Melanocyte of skin (primary cell): ENCODE measurements at places on chromosomes 1 and 21. TPM values are rescaled to one million over a fixed set of nuclear protein-coding genes. Genes with fewer than 3 reads are reported as not detected.

Gene C2CD4D
- 0.36 and 0.69 TPM in 2 replicates for total RNA-seq

Gene ALX3
- not detected in 2 replicates for total RNA-seq

Gene UBQLN4
- 16.0 and 22.8 TPM in 2 replicates for total RNA-seq

Gene MFN2
- 56.4 and 62.9 TPM in 2 replicates for total RNA-seq

Gene LRRC38
- total RNA-seq = not detected in 2 replicates

Gene RGS1
- 0.77 and 3.7 TPM in 2 replicates for total RNA-seq

Gene PKLR
- total RNA-seq = 0.33 TPM in 1 of 2 replicates, not detected in the other

Gene BRDT
- not detected in 2 replicates for total RNA-seq

Gene ABCD3
- 42.3 and 57.4 TPM in 2 replicates for total RNA-seq

Gene ARHGAP30
- total RNA-seq = not detected in 2 replicates

Gene ANGPTL3
- under 0.01 TPM in 2 replicates for total RNA-seq

Gene CCDC17
- total RNA-seq = 1.00 and 1.4 TPM in 2 replicates

Gene SPRR1A
- total RNA-seq = not detected in 2 replicates

Gene SH2D1B
- under 0.01 TPM in 1 of 2 replicates, not detected in the other for total RNA-seq

Gene GNG12
- total RNA-seq = 164 and 186 TPM in 2 replicates

Gene RAB13
- 42.3 and 73.4 TPM in 2 replicates for total RNA-seq

Gene OBSCN
- total RNA-seq = 3.2 and 5.7 TPM in 2 replicates

Gene AADACL4
- not detected in 2 replicates for total RNA-seq

Gene VSIG8
- not detected in 2 replicates for total RNA-seq

Gene ANKRD34A
- 0.34 and 0.36 TPM in 2 replicates for total RNA-seq
